ENCODE measurements at places on chromosomes 11 and 22. TPM values are rescaled to one million over a fixed set of nuclear protein-coding genes. Genes with fewer than 3 reads are reported as not detected.

The RAC2 gene
- under 0.01 TPM for total RNA-seq

The IL18 gene
- total RNA-seq: 0.82 TPM

The LRRC74B gene
- total RNA-seq: under 0.01 TPM

The PLEKHB1 gene
- total RNA-seq: 5.3 TPM

The TMEM225 gene
- not detected for total RNA-seq

The PKP3 gene
- not detected for total RNA-seq

The ARHGAP32 gene
- total RNA-seq: 79.9 TPM

The TNNT3 gene
- not detected for total RNA-seq

The ARRB1 gene
- 60.3 TPM for total RNA-seq

The ALG9 gene
- total RNA-seq: 83.2 TPM

Data from frontal cortex (tissue), 4 donors.